ENCODE measurements at places on chromosomes 6 and 20. TPM values are rescaled to one million over a fixed set of nuclear protein-coding genes. Genes with fewer than 3 reads are reported as not detected.

DNA sequence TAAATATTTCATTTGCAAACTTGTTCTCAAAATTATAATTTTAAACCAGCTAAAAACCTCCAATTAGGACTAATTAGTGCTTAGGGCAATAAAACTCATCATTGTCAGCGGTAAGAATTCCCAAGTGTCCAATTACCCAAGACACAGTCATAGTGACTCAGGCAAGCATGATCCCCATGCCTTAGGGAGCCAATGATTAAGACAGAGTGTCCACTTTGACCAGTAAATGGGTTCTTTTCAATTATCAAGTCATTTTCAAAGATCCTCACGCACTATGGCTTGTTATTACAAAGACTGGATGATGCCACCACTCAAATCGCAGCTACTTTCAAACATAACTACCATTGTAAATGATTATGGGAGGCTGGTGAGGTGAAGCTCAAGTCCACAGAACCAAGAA lies 114.0 kb downstream of the BFSP1 start:
- DNase-seq: peak; percentile 8

Gene ENPP1
- 26.5 TPM for total RNA-seq

- peak; percentile 15 for DNase-seq
Observed at GRCh38 chr6:122838060-122838780, 49.2 kb downstream of the SMPDL3A start.

DNA sequence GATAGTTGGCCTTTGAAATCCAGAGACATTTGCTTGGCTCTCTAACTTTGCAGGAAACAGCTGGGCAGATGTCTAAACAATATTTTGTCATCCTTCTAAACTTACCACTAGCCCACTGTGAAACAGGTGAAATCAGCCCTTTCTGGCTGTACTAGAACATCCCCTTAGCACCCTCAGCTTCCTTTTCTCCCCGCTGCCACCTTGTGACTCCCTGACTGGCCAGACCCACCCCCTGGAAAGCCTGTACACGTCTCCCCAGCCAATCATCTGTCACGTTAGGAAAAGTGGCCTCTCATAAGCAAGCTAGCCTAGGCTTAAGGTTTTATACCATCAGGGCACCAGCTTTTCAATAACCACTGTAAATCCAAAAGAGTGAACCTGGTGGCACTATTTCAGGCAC lies 88.6 kb upstream of the E2F3 start:
- DNase-seq: no peak

Gene HLA-DQB2
- not detected for total RNA-seq

- DNase-seq: peak; percentile 22
Observed at GRCh38 chr6:49300443-49300842, 162.6 kb downstream of the MMUT start.

- DNase-seq: no peak
Observed at GRCh38 chr6:168765752-168766151, 324.8 kb downstream of the SMOC2 start.

Measured in LHCN-M2 (cell line).